ENCODE measurements at places on chromosomes 5 and 9.

- no peak for ATAC-seq
These were observed 99.7 kb downstream of the SCAI start for GRCh38 chr9:125043631-125044030.

GRCh38 chr9:84857211-84857610 is 187.7 kb downstream of the NTRK2 start:
- ATAC-seq = no peak

GRCh38 chr5:168300326-168301182 is 9.1 kb downstream of the WWC1 start:
- no peak for ATAC-seq

- no peak for ATAC-seq
These were observed 33.3 kb downstream of the DMRT2 start for GRCh38 chr9:1083325-1083913.

GRCh38 chr9:116452634-116453033 is 234.5 kb upstream of the TRIM32 start:
- no peak for ATAC-seq

GRCh38 chr9:135480071-135480939 is 723 bp downstream of the PPP1R26 start:
- ATAC-seq = peak; percentile 45

DNA sequence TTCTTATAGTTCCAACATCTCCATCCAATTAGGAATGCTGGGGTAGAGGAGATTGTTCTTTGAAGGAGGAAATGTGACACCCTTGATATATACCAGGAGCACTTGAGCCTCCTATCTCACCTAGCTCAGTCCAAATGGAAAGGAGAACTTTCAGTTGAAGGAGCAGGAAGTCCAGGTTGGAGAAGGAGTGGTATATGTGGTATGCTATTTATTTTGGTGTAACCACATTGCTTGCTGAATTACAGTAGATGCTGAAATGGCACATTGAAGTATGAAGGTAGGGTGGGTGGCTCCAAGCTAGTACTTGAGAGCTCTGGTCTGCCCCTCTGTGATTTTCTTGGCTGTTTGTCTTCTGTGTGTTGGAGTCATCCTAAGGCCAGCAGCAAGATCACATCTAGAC is 6.1 kb downstream of the CSNK1G3 start:
- ATAC-seq = peak; percentile 56

- peak; percentile 97 for ATAC-seq
These were observed at the start of gene NDUFB6 for GRCh38 chr9:32572900-32573523. Gene NDUFB6 (minus strand): TSS chr9:32573159. CDS start chr9:32573060, 99 bp downstream.

- ATAC-seq = no peak
These were observed 5.9 kb downstream of the SSNA1 start for GRCh38 chr9:137194388-137194787.
